ENCODE measurements at places on chromosomes 5 and 9. TPM values are rescaled to one million over a fixed set of nuclear protein-coding genes. Genes with fewer than 3 reads are reported as not detected.
A peak's percentile ranks its signal among the peaks of the same experiment; 100 is the strongest.

Gene TMEM171
- 6.0 TPM for polyA plus RNA-seq

DNA sequence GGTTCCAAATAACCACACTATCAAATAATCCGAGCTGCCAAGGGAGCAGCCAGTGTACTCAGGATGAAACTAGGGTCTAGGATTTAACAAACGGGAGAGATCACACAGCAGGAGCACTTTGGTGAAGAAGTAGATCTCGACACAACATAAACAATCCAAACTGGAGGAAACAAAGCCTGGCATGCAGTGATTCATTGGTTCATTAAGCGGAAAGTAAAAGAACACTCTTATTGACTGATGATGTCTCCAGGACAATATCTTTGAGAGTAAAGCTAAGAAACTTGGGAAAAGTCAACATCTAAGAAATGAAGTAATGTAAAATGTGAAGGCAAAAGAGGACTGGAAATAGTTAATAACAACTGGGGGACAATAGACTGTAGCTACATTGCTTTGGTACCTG, 1478.3 kb upstream of the CDH9 start:
- DNase-seq, result no peak

- DNase-seq, result no peak
Observed at GRCh38 chr5:135382106-135382790, 16.8 kb downstream of the MACROH2A1 start.

- no peak for DNase-seq
Observed at GRCh38 chr5:42638972-42639371, 117.6 kb upstream of the CCDC152 start.

GRCh38 chr5:111511174-111511830, 1.0 kb downstream of the STARD4 start:
- peak; percentile 24 for DNase-seq
